Activated naive CD4-positive, alpha-beta T cell treated with anti-CD3 and anti-CD28 coated beads, Interleukin-2, amount 50 U/mL, for 16 hours (primary cell): ENCODE measurements at places on chromosomes 5 and 9.

DNA sequence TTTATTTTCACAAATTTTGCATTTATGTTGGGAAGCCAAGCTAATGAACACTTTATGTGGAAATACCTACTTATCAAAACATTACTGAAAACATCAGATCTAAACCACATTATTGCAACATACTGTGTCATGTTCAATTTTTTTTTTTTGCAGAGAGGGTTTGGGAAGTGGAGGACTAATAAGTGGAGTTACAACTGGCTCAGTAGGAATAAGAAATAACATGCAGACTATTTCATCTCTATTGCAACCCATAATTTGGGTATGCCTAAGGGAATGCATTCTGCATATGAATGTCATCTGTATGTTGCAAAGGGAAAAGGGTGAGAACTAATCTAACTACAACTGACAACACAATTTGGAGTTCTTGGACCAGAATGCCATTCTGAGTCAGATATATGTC lies 41.8 kb downstream of the APC start:
- no peak for DNase-seq

- DNase-seq, result no peak
Measured at GRCh38 chr5:1745123-1745795, 54.4 kb downstream of the MRPL36 start.

DNA sequence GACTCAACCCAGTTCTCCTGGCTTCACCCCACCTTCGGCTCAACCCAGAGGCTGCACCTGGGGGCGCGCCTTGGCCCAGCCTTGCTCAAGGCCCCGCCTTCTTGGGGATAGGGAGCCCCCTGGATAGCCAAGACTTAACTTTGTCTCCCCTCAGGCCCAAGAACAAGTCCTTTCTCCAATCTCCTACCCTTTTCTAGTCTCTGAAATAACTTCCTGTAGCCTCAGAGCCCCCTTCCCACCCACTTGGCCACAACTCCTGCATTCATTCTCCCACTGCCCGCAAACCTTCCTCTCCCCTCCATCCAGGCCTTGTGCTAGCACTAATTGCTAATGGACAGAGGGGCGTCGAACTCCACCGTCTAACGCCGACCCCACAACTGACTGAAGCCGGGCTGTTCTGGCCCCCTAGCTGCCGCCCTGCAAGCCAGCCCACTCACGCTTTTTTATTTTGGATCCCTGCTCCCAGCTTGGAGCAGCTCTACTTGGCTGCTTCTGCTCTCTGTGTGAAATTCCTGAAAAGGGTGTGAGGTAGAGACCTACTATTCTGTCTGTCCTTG lies 579 bp upstream of the ASTN2 start:
- no peak for DNase-seq

DNA sequence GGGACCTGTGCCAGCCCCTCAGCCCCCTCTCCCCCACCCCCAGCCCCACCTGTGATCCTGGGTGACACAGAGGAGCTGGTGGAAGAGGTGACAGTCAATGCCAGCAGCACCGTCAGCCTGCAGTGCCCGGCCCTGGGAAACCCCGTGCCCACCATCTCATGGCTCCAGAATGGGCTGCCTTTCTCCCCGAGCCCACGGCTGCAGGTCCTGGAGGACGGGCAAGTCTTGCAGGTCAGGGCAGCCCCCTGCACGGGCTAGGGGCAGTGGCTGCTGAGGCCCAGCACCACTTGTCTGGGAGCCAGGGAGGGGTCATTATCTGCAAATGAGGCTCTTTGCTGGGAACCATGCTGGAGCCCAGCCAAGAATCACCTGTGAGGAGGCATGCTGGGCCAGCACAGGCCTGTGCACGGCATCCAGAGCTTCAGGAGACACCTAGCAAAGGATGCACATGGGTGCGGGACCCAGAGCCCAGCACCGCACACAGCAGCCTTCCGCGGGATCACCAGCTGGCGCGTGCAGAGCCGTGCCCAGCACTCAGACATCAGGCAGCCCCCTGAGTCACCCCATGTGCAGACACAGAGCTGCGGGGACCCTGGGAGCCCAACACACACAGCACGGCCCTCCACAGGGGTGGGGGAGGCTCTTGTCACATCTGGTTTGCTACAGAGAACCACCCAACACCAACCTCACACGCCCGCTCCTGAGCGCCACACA lies 62.0 kb upstream of the ASS1 start:
- DNase-seq, result no peak

DNA sequence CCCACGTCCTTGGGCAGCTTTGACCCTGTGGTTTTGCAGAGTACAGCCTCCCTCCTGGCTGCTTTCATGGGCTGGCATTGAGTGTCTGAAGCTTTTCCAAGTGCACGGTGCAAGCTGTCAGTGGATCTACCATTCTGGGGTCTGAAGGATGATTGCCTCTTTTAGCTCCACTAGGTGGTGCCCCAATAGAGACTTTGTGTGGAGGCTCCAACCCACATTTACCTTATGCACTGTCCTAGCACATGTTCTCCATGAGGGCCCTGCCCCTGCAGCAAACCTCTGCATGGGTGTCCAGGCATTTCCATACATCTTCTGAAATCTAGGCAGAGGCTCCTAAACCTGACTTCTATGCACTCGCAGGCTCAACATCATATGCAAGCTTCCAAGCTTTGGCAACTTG lies 644.2 kb upstream of the CDH9 start:
- no peak for DNase-seq

- no peak for DNase-seq
Measured at GRCh38 chr5:106080535-106080934, 1590.2 kb downstream of the EFNA5 start.

DNA sequence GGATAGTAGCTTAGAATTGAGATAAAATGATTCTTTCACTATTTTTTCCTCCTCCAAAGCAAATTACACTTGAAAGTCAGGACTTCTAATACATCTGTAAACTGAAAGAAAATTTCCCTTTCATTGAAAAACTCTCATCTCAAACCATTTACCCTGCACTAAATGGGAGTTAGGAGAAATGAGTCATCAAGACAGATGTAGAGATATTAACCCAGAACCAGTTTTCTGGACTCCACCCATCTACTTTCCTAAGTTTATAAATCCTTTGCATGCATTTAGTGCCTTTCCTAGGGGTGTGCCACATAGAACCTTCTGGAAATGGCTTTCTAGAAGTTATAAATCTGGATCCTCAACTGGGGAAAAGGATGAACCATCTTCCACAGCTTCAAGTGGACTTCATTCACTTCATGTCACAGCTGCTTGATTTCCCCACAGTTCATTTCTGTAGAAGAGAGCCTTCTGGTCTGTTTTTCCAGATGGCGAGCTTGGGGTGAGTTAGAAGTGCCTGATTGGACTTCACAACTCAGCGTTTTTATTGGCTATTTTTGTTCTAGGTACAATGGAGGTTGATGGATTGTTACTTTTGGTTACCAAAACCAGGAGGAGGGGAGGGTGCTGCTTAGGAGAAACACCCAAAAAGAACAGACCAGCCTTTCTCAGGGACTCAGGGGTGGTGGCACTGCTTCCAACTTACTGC lies 72.5 kb upstream of the GPR151 start:
- DNase-seq, result no peak

- no peak for DNase-seq
Measured at GRCh38 chr5:163712011-163712410, 206.6 kb downstream of the MAT2B start.

DNA sequence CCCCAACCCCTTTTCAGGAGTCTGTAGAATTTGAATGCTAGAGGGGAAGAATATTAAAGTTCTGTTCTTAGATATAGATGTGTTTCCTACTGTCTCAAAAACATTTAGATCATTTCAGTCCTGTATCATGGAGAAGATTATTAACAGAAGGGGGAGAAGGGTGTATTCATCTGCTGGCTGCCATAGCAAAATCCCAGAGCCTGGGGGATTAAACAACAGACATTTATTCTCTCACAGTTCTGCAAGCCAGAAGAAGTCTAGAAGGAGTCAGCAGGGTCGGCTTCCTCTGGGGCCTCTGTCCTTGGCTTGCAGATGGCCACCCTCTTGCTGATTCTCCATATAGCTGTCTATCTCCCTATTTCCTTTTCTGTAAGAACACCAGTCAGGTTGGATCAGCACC lies 150.1 kb upstream of the OTULINL start:
- no peak for DNase-seq

GRCh38 chr5:100792781-100793180 lies 110.3 kb downstream of the ST8SIA4 start:
- no peak for DNase-seq

GRCh38 chr5:176153741-176154140 lies 84.5 kb upstream of the SIMC1 start:
- DNase-seq, result no peak

DNA sequence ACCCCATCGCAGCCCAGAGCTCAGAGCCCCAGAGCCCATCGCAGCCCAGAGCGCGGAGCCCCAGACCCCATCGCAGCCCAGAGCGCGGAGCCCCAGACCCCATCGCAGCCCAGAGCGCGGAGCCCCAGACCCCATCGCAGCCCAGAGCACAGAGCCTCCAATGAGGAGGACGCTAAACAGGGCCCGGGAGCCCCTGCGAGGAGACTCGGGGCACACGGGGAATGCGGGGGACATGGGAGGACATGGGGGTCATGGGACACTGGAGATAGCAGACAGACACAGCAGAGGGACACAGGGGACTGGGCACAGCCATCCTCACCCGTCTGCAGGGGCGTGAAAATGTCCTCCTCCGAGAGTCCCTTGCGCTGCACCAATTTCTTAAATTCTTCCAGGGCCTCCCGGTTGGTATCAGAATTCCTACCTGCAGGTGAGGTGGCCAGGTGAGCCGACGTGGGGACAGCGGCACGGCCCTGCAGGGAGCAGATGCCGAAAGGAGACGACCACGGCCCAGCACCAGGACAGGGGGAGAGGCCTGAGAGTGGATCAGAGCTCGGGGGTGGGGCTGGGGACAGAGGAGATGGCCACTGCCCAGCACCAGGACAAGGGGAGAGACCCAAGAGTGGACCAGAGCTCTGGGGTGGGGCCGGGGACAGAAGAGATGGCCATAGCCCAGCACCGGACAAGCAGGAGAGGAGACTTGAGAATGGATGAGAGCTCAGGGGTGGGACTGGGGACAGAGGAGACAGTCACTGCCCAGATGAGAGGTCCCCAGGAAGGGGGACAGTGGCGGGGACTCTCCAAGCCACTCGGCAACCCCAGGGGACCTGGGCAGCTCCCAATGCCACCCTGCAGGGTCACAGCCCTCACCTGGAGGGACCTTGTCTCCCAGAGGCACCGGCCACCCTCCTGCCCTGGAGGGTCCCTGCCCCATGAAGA lies 2.8 kb downstream of the OBP2B start:
- DNase-seq, result no peak

DNA sequence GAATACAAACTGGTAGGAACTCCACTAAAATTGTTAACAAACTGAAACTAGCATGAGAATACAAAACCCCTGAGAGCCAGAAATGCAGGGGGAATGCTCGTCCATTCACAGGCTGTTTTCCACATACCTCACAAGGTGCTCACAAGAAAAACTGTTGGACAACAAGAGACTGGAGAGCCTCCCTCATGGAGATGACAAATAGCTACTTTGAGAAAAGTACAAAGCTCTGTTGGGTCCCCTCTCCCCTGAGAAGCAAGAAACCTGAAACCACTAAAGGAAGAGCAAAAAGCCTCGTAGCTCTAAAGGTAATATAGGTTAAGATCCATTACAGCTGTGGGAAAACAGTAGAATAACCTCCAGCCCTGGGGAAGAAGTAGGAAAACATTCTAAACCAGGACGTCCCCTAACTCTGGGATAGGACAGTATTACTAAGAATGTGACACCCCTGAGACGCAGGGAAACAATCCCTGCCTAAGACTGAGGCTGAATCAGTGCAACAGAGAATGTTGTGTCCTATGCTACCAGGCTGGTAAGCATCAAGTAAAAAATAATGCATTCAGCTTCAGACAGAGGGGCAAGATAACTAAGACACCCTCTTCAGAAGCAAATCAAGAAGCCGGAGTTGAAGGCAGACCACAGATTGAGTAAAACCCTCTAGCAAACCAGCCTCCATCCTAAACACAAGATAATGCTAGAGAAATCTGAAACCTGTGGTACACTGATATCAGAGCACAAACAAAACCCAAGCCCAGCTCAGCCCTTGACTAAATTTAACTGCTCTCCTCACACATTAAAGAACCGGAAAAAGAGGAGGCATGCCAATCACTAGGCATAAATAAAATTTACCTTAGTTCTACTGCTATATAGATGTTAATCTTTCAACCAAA lies 160.2 kb downstream of the SSBP2 start:
- DNase-seq, result no peak

GRCh38 chr5:127486471-127486870 lies 31.0 kb upstream of the PRRC1 start:
- no peak for DNase-seq

- no peak for DNase-seq
Measured at GRCh38 chr5:127094161-127094814, 21.0 kb upstream of the C5orf63 start.

DNA sequence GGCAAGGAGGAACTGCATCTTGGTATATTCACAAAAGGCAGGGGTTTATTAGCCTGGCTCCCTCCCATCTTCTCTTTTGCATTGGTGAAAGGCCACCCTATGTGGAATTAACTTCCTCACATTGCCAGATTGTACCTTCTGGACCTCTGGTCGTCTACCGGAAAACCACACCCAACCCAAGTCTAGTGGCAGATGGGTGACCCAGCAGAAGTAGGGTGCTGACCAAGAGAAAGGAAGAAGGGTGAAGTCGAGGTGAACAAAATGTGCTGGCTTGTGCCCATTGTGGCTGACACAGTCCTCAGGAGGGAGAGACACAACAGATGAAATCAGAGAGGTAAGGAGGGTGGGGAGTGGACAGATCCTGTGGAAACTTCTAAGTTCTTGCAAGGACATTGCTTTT lies 39.8 kb upstream of the DAP start:
- DNase-seq, result no peak

DNA sequence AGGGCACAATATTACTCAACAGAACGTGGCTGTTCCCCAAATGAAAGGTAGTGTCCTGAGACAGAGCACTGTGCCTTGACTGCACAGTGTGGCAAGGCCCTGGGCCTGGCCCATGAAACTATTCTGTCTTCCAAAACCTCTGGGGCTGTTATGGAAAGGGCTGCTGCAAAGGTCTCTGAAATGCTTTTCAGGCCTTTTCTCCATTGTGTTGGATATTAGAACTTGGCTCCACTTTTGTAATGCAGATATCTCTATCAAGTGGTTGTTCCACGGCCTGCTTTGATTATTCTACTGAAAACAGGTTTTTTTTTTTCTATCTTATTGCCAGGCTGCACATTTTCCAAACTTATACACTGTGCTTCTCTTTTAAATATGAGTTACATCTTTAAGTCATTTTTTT lies 777.5 kb upstream of the TYRP1 start:
- DNase-seq, result no peak

GRCh38 chr5:59661954-59662615 lies 231.4 kb downstream of the PDE4D start:
- DNase-seq, result no peak

- no peak for DNase-seq
Measured at GRCh38 chr9:130741831-130742449, 48.4 kb downstream of the EXOSC2 start.

DNA sequence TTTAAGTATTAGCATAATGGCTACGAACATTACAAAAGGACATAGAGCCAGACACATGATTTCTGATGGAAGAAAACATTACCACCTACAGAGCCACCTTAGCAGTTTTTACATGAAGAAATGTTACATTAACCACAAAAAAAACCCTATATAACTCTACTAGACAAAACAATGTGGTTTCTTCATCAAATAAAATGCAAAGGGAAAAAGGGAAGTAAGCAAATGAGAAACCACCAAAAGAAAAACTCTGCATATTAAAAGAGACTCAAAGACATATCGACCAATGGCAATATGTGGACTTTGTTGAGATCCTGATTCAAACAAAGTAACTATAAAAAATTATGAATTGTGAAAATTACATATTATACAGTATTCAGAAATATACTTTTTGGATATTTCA lies 132.7 kb downstream of the TSSK1B start:
- no peak for DNase-seq
